ENCODE measurements at places on chromosomes 11 and 22. TPM values are rescaled to one million over a fixed set of nuclear protein-coding genes. Genes with fewer than 3 reads are reported as not detected.

DNA sequence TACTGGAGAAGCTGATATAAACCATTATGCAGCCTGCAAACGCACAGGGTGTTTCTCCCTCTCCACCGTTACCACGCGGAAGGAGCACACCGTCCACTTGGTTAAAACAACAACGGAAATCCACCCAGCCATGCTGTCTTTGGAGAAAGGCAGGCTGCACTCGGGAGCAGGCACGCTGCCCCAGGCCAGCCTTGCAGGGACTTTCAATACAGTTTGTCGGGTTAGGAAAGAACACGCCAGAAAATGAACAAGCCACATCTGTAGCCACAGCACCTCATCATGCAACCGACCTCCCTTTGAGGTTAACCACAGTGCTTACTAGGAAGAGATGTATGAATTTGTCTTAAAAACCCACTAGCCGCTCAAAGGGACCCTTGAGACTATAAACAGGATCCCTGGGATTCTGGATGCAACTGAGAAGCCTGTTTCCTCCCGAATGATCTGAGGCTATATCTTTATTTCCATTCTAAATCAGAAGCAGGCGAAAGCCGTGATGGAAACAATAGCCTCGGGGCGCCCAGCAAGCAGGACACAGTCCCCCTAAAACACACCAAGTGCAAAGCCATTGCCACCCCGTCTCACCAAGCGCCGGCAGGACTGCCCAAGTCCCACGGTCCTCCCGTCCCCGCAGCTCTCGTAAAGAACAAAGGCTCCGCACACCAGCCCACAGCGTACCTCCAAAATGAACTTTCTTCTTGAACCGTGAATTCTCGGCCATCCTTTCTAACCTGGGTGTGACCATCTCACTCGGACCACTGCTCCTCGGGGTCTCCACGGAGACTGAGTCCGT lies 318.9 kb downstream of the CTTN start:
- no peak for DNase-seq

GRCh38 chr11:8250981-8251615 lies 12.6 kb downstream of the LMO1 start:
- no peak for DNase-seq

- DNase-seq: no peak
Measured at GRCh38 chr11:121426476-121427399, 25.4 kb upstream of the SORL1 start.

The DCDC1 gene
- polyA plus RNA-seq: 0.09 TPM

GRCh38 chr22:30435674-30436126 lies 10.1 kb downstream of the MTFP1 start:
- no peak for DNase-seq

- DNase-seq: no peak
Measured at GRCh38 chr11:30143098-30143705, 87.6 kb upstream of the FSHB start.

- DNase-seq: no peak
Measured at GRCh38 chr11:66112601-66113499, 42.8 kb downstream of the PACS1 start.

DNA sequence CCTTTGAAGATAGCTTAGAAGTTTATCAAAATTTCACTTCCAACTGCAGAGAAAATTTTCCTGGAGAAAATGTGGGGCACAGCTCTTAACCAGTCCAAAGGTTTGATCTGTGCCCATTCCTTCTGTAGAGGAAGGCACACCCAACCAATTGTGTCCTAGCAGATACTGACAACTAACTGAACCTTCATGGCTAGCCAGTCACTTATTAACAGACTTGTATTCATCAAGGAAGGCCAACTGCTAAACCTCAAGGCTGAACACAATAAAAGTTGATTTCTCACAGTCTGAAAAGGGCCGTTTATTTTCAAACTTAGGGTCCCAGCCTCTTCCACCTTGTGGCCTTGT lies 19.5 kb downstream of the SYT13 start:
- no peak for DNase-seq

- no peak for DNase-seq
Measured at GRCh38 chr22:27874185-27874584, 44.9 kb downstream of the PITPNB start.

- DNase-seq: no peak
Measured at GRCh38 chr11:57164317-57164716, 17.4 kb upstream of the LRRC55 start.

The MRGPRE gene
- 0.18 TPM for polyA plus RNA-seq

DNA sequence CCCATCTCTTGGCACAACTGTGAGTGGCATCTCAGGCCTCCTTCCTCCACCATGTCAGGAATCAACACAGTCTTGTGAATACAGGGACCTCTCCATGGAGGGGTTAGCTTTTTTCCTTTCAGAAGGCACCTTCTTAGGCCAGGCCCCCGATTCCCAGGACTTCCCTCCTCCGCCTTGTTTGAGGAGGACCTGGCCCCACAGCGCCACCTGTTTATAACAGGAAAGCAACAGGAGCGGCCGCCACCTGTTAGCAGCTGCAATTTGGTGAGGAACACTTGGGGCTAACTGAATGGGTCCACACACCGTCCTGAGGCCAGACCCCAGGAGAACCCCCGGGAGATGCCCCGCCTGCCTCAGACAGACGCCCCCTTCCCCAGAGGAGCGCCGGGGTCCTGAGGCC lies 3.8 kb upstream of the PKP3 start:
- no peak for DNase-seq

- no peak for DNase-seq
Measured at GRCh38 chr11:17873586-17873985, 139.0 kb downstream of the KCNC1 start.

DNA sequence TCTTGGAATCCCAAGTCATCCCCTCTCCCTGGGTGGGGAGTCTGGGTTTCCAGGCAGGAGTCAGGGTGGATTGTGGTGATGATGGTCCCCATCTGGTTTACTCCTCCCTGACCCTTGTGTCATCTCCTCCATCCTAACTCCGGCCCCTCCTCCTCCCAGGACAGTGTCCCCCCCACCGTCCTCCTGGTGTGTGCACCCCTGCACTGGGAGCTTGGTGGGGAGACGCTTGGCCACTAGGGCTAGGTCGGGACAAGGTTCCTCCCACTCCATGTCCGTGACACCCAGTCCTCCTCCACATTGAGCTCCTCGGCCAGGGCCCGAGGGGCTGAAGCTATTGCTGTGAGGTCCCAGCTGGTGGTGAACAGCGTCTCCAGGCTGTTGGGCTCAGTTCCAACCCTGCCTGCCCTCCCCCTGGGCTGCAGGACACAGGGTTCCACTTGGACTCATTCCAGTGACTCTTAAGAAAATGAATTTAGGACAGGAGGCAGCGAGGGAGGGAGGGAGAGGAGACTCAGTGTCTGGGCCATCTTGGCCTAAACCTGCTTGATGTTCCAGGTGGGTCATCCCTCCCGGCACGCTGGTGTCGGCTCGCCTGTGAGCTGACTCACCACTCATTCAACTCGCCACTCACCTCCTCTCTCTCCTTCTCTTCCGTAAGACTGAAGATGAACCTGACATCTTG lies 433.2 kb downstream of the TBC1D22A start:
- DNase-seq: no peak

The TREH gene
- polyA plus RNA-seq: 1.0 TPM

GRCh38 chr22:50271519-50271970 lies 1.4 kb upstream of the MAPK11 start:
- DNase-seq: no peak

The APOBEC3F gene
- 4.4 TPM for polyA plus RNA-seq

The DNAJB7 gene
- not detected for polyA plus RNA-seq

DNA sequence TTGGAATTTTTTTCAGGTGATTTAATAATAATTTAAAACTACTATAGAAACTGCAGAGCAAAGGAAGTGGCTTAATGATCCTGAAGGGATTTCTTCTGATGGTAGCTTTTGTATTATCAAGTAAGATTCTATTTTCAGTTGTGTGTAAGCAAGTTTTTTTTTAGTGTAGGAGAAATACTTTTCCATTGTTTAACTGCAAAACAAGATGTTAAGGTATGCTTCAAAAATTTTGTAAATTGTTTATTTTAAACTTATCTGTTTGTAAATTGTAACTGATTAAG lies 3.4 kb downstream of the MALAT1 start:
- DNase-seq: no peak

The IPO7 gene
- 71.0 TPM for polyA plus RNA-seq

GRCh38 chr11:6911948-6912347 lies 8.9 kb upstream of the OR2D3 start:
- DNase-seq: no peak

DNA sequence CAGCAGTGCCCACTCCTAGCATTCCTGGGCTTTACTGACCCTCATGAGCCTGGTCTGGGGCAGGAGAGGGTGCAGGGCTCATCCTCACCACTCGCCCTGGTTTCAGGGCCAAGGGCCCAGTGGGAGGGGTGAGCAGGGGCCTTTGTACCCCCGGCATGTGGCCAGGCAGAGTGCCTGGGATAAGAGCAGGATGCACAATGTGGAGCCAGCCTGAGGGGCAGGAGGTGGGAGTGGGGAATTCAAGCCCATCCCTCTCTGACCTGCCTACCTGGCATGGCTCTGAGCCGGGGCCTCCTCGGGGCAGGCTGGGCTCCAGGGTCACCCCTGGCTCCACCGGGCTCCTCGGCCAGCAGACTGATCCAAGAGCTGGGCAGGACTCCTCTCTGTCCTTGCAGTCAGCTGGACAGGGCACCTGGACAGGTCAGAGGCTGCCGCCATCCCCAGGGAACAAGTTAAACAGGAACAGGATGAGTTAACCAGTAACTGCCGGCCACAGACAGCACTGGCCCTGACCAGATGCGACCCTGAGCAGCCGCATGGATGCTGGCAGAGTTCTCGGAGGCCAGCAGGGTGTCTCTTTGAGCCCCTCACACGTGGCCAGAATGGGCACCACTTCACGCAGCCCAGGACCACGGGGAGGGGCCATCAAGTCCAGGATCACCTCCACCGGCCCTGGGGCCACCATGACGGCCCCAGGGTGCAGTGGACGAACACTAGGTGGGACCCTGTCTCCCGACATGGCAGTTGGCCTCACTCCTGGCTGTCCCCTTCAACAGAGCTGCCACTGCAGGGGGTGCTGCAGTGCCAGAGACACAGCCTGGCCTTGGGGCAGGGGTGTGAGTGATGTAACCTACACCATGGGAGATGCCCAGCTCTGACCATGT lies 5.0 kb downstream of the SIGIRR start:
- no peak for DNase-seq

DNA sequence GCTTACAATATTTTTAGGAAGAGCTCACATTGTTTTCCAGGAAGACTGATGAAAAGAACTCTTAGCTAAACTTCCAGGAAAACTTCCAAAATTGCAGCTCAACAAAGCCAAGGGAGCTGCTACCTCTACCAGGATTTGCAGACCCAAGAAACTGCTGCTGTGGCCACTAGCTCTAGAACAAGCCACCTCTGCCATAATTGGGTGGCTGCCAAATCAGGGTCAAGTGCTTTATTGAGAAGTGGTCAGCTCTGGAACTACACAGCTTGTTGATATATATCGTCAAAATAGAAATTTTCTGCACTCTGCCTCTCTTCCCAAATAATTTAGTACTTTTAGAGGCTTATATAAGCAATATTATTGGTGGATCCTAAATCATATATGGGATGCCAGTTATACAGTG lies 371.8 kb upstream of the CHORDC1 start:
- no peak for DNase-seq

The HIC2 gene
- polyA plus RNA-seq: 2.0 TPM

GRCh38 chr22:43014316-43014868 lies 557 bp downstream of the PACSIN2 start:
- DNase-seq: no peak

- no peak for DNase-seq
Measured at GRCh38 chr22:38788021-38788816, 5.7 kb downstream of the DNAL4 start.

All from urinary bladder (tissue), 4 donors.